Left ventricle myocardium inferior (tissue), 1 donor: ENCODE measurements at places on chromosomes 6 and 20. TPM values are rescaled to one million over a fixed set of nuclear protein-coding genes. Genes with fewer than 3 reads are reported as not detected.

The FKBP1C gene
- 0.63 TPM for total RNA-seq

The DUSP15 gene
- 5.1 TPM for total RNA-seq

The CAPN11 gene
- total RNA-seq, result 0.25 TPM

The LAMA4 gene
- 103 TPM for total RNA-seq

The RHAG gene
- 0.44 TPM for total RNA-seq

The BPIFA1 gene
- not detected for total RNA-seq

The GRIK2 gene
- total RNA-seq, result 11.3 TPM

The SNPH gene
- total RNA-seq, result 11.2 TPM

The FAM184A gene
- total RNA-seq, result 0.93 TPM

The MCHR2 gene
- not detected for total RNA-seq

- DNase-seq, result peak; percentile 57
Measured at GRCh38 chr6:132279592-132280139, 121.6 kb downstream of the MOXD1 start.

DNA sequence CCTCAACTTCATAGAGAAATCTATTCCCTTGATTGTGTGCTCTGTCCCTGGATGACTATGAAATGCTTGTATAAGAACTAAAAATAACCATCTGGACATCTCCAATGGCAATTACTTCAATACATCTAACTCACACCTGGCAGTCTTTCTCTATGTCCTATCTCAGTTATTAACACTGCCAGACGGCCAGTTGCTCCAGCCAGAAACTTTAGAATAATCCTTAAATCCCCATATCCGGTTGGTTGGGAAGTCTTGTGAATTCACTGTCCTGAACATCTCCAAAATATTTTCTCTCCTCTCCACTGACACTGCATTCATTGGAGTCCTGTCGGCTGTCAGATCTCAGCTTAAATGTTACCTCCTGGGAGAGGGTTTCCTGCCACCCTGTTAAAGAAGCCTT lies 12.2 kb upstream of the LAMA2 start:
- DNase-seq, result no peak

- no peak for DNase-seq
Measured at GRCh38 chr6:44805238-44805846, 417.8 kb downstream of the CDC5L start.

DNA sequence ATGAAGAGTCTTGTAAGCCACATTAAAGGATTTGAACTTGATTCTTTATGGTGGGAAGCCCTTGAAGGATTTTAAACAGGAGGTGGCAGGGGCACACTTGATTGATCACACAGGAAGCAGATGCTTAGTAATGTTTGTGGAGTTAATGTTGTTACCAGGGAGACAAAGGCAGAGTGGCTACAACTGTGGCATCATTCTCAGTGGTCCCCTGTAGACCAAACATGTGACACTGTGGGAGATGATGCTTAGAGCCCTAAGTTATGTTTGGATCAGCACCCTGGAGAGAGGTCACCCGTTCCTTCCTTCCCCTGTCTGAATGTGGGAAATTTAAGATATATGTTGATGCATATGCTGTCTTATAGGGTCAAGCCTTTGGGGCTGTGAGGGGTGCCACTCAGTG lies 53.2 kb downstream of the EIF2S2 start:
- DNase-seq, result no peak

DNA sequence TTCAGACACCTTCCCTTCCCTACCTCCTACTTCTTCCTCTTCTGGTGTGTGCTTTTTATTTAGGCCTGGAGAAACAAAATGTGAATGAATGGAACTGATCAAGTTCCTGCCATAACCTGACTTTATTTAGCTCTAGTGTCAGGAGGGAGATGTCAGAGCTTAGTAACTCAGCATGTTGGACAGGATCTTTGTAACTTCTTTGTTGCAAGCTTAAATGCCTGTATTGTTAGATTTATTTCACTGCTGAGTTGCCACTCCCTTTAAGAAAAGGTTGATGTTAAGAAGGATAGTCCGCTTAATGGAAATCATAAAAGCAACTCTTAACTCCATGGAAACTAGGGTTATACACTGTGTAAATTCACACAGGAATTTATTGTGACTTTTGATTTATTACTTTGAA lies 2.2 kb downstream of the FAM120B start:
- no peak for DNase-seq

DNA sequence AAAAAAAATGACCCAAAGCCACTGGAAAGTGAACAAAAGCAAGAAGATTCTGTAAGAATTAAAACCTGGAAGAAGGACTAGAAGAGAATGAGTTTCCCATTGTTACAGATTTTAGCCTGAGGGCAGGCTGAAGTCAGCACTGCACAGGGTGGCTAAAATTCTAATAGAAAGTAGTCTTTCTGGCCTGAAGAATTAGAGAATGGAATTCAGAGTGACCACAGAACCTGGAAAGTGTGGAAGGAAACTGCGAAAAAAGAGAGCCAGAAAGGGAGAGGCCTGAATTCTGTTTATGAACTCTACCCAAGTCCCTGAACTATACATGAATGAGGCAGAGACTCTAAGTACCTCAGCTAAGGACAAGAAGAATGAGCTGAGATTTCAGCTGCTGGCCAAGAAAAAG lies 38.9 kb upstream of the FILIP1 start:
- DNase-seq, result no peak

DNA sequence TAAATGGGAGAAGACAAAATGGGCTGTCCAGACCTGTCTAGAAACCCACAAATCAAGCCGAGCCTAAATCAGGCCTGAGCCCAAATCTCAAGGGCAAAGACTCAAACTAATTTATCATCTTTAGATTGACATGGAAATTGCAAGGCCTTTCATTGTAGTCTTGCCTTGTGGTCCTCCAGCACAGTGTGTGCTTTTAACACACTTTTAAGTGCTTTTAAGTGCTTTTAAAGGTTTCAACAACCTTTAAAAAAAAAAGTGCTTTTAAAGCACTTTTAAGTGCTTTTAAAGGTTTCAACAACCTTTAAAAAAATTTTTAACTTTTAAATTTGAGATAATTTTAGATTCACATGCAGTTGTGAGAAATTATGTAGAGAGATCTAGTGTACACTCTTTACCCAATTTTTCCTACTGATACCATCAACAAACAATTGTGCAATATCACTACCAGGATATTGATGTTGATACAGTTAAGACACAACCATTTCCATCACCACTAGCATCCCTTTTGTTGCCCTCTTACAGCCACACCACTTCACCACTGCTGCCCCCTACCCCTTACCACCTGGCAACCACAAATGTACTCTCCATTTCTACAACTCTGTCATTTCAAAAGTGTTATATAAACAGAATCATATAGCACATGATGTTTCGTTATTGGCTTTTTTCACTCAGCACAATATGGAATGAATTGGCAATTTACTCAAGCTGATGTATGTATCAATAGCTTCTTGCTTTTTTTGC lies 23.1 kb upstream of the DCBLD1 start:
- DNase-seq, result no peak

- DNase-seq, result no peak
Measured at GRCh38 chr6:47479140-47479508, 1.5 kb downstream of the CD2AP start.

DNA sequence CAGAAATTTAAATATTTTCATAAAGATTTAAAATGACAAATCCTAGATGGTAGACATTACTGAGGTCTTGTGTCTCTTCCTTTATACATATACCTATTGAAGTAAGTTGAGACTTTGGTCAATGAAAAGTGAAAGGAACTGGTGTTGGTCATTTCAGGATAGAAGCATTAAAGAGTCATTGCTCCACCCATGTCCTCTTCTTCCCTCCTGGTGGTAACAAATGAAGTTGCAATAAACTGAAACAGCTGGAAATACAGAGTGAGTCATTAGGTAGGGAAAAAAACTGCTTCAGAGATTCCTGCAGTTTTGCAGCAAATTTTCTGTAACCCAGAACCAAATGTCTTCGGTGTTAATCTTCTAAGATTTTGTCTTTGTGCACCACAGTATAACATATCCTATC lies 448.0 kb downstream of the EYS start:
- no peak for DNase-seq

DNA sequence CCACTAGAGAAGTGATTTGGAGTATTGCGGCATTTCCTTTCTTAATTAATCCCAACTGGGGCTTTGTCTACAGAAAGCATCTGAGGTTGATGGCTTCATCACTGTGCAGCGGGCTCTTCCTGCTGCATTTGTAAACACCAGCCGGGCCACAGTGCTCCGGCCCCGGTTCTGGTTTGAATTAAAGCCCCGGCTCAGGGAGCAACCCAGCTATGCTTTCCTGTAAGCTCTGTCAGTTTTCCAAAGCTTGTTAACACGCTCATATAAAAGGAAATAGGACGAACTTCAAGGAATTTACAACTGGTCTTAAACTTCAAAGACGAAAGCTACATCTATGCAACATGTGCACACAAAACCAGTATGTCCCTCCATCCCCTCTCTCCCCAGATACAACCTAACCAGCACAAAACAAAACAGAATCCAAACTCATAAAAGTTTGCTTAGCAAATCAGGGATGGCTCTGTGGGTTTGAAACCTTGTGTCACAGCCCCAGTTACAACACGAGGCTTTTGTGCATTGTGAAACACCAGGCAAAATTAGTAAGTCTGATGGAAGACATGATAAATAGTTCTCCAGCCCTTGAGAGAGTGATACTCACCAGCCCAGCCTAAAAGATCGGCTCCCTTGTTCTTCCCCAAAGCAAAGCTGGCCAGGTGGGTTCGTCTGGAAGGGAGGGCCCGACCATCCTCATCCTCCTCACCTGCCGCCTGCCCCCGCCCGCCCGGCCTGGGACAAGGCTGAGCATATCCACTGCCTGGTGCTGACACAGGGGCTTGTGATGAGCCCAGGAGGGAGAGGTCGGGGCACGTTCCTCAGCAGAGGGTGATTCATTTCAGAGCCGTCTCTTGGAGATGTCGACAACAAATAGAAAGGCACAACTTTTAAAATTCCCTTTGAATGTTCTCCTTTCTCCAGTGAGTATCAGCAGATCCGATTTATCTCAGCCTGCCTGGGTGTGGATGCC lies 197.9 kb downstream of the TFAP2C start:
- DNase-seq, result no peak

DNA sequence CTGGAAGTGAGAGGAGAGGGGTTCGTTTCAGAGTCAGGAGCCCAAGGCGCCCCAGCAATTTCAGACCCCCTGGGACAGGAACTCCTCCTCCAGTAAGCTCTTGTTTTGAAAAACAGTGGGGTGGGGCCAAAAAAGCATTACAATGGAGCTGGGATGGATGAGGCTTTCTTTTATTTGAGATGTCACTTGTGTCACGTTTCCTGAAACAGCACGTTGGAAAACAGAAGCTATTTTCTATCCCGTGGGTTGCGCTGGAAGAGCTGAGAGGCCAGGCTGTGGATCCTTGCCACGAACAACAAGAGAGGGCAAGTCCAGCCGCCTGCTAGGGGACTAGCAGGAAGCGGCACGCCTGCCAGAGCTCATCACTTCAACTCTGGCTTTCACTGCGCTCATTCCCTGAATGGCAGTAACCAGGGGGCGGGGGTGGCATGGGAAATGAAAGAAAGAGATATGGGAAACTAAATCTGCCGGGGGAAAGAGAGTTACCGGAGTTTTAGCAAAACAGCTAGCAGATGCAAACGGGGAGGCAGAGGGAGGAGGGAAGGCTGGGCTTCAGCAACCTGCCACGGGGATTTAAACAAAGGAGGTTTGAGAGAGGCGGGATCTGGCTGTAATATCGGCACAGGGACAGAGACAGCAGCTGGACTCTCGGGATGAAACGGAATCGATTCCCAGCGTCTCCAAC lies 34.6 kb downstream of the GCNT2 start:
- DNase-seq, result peak; percentile 65

DNA sequence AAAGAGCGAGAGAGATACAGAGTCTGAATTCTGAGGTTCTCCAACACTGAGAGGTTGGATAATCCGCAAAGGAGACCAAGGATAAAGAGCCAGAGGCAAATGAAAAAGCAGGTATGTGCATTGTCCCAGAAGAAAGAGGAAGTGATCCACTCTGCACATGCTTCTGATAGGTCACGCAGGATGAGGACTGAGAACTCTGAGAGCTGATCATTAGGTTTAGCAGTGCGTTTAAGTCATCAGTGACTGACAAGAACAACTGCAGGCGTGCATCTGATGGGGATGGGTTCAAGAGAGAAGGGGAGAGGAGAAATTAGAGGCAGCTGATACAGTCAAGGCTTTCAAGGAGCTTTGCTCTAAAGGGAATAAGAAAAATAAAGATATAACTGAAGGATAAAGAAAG lies 301.2 kb upstream of the SGK1 start:
- DNase-seq, result no peak

- no peak for DNase-seq
Measured at GRCh38 chr6:40529919-40530318, 57.2 kb downstream of the LRFN2 start.

GRCh38 chr6:133894795-133895358 lies 6.0 kb downstream of the TCF21 start:
- no peak for DNase-seq

DNA sequence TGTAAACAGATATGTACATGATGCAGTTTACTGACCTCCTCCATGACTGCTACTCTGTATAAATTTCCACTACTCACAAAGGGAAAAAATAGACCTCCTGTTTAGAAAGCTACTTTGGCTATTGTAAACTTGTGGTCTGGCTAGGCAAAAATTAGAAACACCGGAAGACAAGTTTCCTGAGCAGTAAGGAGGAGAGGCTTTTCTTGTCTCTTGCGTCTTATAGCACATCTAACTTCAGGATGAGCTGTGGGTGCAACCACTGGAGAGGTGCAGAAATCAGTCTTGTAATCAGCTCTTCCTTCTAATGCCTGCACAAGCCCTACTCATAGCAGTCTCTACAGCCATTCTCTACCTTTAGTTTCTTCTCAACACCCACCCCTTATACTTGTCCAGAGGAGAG lies 296.5 kb upstream of the SLC35B3 start:
- no peak for DNase-seq

DNA sequence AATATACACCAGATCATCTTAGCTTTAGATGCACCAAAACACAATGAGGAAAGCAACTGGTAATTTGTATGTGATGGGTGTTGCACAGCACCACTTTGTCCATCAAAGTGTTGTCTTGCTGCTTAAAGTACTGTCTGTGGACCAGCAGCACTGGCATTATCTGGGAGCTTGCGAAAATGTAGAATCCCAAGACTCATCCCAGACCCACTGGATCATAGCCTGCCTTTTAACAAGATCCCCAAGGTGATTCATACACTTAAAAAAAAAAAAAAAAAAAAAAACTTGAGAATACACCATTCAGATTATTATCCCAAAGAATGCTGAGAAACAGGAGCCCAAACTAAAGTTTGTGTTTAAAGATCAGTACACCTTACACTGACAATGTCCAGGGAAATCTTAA lies 123.4 kb downstream of the TASP1 start:
- DNase-seq, result no peak
